Stimulated activated CD8-positive, alpha-beta memory T cell treated with anti-CD3 and anti-CD28 coated beads, Interleukin-7, amount 100 ng/mL, for 24 hours (primary cell): ENCODE measurements at places on chromosomes 3 and 15.

DNA sequence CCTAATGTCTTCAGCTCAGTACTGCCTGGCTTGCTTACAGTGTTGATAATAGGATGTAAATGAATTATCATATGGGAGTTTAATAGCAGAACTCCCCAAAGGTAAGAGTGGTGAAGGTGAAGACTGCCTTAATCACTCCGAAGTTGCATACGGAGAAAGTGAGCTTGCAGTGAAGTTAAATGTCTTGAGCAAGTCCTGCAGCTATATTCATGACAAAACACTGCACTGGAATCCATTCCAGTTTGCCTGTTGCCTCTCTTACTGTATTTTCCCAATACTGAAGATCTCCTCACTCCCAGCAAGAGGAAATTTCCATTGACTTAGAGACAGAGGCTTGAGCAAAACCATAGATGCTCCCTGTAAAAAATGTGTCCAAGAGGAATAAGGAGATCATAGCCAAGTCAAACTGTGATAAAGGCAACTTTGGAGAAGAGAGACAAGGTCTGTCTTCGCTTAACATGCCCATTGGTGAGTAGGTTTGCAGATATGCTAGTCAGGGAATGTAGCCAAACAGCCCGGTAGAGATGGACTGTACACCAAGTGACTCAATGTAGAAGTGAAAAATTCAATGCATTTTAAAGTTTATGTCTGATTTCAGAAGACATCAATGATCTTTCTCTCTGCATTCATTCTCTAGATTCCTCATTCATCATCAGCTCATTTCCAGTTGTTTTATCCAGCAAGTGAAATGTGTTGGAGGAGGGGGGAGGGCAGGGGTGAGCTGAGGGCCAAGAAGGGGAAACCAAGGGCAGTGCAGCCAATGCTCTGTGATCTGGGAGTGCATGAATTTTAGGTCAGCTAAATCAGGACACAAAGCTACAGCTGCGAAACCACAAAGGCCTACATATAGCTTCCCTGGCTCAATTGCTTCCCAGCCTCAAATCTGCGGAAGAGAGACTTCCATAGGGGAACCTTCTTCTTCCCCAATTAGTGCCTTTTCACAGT is 667.1 kb upstream of the NR2F2 start:
- no peak for DNase-seq

GRCh38 chr3:138180375-138181029 is 5.8 kb upstream of the DBR1 start:
- DNase-seq, result no peak

GRCh38 chr3:31971607-31972006 is 9.5 kb downstream of the OSBPL10 start:
- DNase-seq, result no peak

GRCh38 chr3:161977063-161977462 is 480.5 kb downstream of the OTOL1 start:
- DNase-seq, result no peak

DNA sequence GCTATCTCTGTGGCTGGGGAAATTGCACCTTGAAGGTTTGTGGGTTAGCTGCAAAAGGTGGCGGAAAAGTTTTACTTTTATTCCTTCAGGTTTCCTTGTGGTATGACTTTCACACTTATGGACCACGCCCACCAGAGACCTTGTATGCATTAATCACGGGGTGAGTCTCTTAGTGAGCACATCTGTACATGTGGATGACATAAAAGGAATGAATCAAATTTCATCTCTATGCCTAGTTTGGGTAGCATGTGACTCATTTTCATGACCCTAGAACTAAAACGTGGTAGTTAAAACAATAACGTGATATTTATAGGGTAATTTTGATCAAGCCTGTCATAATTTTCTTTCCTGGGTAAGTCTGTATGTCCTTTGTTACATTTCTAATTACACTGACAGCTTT is 141.7 kb downstream of the PDCD6IP start:
- DNase-seq, result no peak

GRCh38 chr3:78875851-78876250 is 891.9 kb downstream of the ROBO1 start:
- DNase-seq, result no peak

- no peak for DNase-seq
Measured at GRCh38 chr3:189270248-189270832, 98.6 kb downstream of the TPRG1 start.

DNA sequence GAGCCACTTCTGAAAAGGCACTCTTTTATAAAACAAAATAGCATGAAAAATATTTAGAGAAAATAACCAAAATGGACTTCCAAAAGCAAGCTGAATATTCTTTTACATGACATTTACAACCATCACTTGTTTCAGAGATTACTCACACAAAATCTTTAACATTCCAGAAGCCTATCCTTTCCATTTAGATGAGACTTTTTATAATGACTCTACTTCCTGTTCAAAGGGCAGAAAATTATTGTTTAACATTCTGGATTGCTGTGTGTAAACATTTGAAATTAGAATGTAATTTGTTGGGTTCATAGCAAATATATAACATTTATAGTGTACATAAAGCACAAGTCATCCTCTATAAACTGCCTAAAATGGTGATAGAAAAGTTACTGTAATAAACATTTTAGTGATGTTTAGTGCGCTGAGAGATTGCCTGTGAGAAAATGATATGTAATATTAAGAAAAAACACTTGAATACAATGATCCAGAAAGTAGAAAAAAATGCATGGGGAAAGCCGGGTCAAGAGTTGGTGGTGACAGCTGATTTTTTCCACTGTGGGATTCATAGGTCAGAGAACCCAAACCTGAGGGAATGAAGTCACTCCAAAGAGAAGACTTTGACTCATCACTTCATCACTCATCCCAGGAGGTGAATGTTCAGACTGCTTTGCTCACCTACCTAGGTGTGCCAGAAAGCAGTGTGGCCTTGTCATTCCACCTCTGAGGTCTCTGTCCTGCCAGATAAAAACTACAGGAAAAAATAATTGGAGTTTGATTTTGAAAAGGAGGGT is 305.8 kb downstream of the ARPP21 start:
- DNase-seq, result no peak

GRCh38 chr3:105414841-105415240 is 48.1 kb downstream of the ALCAM start:
- no peak for DNase-seq

GRCh38 chr15:66734961-66735908 is 33.2 kb downstream of the SMAD6 start:
- no peak for DNase-seq
